Right atrium auricular region (tissue), 2 donors: ENCODE measurements at places on chromosomes 11 and 22. TPM values are rescaled to one million over a fixed set of nuclear protein-coding genes. Genes with fewer than 3 reads are reported as not detected.

KRTAP5-11 gene
- total RNA-seq = not detected

DNA sequence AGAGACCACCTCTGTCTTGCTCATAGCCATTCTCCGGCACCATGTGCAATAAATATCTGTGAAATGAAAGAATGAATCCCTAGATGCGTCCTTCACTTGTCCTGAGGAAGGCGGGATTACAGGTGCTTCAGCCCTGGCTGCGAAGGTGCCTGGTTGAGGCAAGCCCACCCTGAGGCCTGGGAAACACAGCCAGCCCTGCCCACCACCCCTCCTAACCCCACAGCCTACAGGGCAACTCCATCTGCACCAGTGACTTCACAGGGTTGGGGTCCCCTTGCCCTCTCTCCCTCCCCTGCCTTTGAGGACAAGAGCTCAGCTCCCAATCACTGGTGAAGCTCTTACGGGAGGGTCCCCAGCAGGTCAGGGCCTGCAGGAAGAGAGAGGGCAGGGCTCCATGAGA, 17.5 kb upstream of the SCGB1A1 start:
- H3K27me3 ChIP-seq = no peaks in the 10 kb centered on the region
- no peaks in the 10 kb centered on the region for H3K36me3 ChIP-seq
- peak overlapping the region; percentile 72 for H3K27ac ChIP-seq
- peaks cover 65% of the 10 kb centered on the region for H3K4me1 ChIP-seq
- DNase-seq = no peak

USH1C gene
- total RNA-seq = not detected

- no peak for DNase-seq
- H3K36me3 ChIP-seq = no peaks in the 10 kb centered on the region
- H3K4me1 ChIP-seq = no peaks in the 10 kb centered on the region
- H3K4me3 ChIP-seq = no peak overlapping the region
- no peaks in the 10 kb centered on the region for H3K27me3 ChIP-seq
Measured at GRCh38 chr22:47615051-47615450, 852.6 kb downstream of the TBC1D22A start.

- H3K4me1 ChIP-seq = no peaks in the 10 kb centered on the region
- no peaks in the 10 kb centered on the region for H3K36me3 ChIP-seq
- H3K27me3 ChIP-seq = no peaks in the 10 kb centered on the region
- no peak for DNase-seq
- no peak overlapping the region for H3K4me3 ChIP-seq
Measured at GRCh38 chr22:32211011-32211410, 6.1 kb upstream of the RFPL2 start.
